Stimulated activated CD4-positive, alpha-beta T cell treated with anti-CD3 and anti-CD28 coated beads, Interleukin-4, amount 100 ng/mL, for 1 hour (primary cell): ENCODE measurements at places on chromosomes 2 and 18.

DNA sequence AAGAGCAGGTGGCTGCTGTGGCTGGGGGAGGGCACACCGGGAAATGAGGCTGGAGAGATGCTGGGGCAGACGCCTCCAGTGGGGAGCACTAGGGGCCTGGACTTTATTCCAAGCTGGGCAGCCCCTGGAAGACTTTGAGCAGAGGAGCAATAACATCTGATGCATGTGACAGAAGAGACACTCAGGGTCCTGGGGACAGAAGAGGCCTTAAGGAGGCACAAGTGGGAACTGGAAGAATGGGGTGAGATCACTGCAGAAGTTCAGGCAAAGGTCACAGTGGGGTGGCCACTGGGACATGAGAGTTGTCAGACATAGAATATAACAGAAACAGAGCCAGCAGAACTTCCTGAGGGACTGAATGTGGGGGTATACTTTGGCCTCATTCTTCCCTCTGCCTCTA is 24.0 kb downstream of the TGFA start:
- DNase-seq, result no peak

GRCh38 chr2:135150725-135151124 is 98.6 kb downstream of the RAB3GAP1 start:
- DNase-seq, result no peak

DNA sequence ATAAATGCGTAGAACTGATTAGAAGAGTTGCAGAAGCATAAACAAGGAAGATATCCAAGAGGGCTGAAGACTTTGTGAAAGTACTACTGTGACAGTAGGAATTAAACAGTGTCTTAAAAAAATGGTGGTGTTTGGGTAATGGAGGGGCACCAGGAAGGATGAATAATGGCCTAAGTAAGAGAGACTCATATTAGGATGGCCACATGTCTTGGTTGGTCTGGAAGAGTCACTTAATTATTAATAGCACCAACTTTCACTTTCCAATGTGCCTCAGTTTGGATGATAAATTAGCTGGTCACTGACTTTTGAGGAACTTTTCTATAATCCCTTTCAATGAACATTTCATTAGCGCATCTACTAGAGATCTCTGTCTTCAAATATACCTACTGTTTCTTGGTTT is 372.2 kb downstream of the NYAP2 start:
- DNase-seq, result no peak

DNA sequence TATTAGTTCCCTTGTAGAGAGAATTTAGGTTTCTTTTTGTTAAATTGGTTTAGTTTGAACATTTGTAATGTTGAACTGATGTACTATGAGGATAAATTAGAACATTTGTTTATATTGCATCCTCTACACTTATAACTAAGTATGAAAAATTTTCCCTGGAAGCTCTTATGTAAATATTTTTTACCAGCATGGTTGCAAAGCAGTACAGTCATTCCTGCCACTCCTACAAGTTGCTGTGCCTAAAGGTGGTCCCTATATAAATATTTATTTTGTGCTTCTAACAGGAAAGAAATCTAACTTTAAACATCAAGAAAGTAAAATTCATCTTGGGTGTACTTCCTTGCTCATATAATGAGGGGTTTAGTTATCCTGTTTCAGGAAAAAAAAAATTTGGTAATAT is 14.2 kb downstream of the TWSG1 start:
- DNase-seq, result no peak

GRCh38 chr2:169358016-169358415 is 4.3 kb downstream of the LRP2 start:
- no peak for DNase-seq

GRCh38 chr2:85237849-85238565 is 89.8 kb downstream of the TGOLN2 start:
- no peak for DNase-seq

DNA sequence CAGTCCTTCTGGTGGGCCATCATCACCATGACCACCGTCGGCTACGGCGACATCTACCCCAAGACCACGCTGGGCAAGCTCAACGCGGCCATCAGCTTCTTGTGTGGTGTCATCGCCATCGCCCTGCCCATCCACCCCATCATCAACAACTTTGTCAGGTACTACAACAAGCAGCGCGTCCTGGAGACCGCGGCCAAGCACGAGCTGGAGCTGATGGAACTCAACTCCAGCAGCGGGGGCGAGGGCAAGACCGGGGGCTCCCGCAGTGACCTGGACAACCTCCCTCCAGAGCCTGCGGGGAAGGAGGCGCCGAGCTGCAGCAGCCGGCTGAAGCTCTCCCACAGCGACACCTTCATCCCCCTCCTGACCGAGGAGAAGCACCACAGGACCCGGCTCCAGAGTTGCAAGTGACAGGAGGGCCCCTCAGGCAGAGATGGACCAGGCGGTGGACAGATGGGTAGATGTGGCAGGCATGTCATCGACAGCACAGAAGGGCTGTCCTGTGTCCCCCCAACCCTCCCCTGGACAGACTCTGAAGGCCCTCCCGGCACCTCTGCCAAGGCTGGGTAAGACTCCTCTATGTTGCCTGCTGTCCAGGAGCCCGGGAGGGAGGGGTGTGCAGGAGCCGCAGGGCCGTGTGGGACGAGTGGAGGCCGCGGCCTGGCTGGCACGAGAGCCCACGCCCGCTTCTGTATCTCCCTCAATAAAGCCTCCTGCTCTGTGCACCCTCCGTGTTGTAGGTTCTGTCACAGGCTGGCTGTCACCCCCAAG is 2.0 kb downstream of the KCNF1 start:
- no peak for DNase-seq
